Mucosa of gallbladder (tissue), 1 donor: ENCODE measurements at places on chromosomes 3 and 15. TPM values are rescaled to one million over a fixed set of nuclear protein-coding genes. Genes with fewer than 3 reads are reported as not detected.

GRCh38 chr3:44061961-44062360, 179.7 kb upstream of the TOPAZ1 start:
- DNase-seq, result no peak

DNA sequence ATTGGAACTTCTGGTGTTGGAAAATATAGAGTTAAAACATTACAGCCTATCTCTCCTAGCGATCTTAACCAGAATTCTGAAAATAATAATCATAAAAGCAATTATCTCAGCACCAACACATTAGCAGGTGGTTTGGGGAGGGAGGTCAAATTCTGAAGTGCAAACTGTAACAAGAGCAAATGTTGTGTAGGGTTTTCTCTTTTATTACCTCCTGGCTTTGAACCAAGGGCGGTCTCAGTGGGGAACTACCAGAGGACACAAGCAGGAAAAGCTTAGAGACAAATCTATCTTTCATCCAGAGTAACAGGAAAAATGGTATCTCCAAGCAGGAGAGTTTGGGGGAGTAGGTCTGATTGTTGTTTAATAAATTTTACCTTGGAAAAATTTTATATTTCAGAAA, 5.5 kb upstream of the ARRDC4 start:
- DNase-seq, result no peak

GRCh38 chr15:101136381-101137268, 115.2 kb downstream of the CHSY1 start:
- no peak for DNase-seq

GRCh38 chr3:9951126-9951525, 1.1 kb downstream of the PRRT3 start:
- no peak for DNase-seq

DNA sequence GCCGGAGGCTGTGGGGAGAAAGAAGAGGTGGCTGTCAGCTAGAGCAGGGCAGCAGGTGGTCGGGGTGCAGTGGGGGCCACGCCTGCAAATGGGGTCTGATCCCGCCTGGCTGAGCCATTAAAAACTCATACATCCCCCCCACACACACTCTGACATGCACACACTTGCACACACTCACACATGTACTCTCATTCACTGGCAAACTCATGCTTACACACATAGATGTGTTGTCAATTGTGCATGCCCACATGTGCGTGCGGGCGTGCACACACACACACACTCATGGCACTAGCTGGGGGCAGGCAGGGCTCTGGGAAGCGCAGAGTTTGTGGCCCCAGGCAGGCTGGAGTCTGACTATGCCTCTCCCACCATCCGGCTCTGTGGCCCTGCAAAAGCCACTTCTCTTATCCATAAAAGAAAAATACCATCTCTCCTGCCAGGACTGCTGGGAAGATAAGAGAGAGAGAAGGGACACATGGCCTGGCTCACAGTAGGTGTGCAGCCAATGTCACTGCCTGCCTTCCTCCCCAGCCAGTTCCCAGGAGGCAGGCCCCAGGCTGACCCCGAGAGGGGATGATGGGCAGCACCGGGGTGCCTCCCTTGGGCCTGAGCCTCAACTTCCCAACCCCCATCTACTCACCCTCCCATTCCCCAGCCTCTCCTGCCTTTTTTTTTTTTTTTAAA, 163.5 kb upstream of the LINGO1 start:
- no peak for DNase-seq

GRCh38 chr3:104069114-104069513, 1297.6 kb upstream of the ALCAM start:
- DNase-seq, result no peak

DNA sequence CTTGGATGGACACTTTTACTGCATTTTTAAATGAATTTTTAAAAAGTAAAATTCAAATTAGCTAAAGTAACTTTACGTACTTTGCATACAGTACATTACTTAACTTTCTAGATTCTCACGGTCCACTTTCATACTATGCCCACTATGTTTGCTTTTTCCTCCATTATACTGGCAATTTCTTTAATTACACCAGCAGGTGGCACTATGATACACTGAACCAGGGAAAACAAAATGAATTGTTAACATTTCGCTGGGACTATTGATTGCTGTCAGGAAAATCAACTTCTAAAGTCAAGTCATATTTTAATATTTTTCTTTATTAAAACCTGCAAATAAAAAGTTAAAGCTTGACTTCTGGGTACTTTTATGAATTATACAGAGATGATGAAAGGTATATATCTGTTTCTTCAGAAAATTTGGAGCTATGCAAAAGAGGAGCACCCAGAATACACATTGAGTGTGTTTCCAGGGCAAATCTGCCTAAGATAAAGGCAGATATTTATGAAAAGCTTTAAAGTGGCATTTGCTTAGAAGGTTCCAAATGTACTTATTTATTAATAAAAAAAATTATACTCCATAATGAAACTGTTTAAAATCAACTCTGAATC, 21.8 kb upstream of the POU1F1 start:
- no peak for DNase-seq

GRCh38 chr3:49359623-49360022, 1.5 kb upstream of the GPX1 start:
- DNase-seq, result no peak

DNA sequence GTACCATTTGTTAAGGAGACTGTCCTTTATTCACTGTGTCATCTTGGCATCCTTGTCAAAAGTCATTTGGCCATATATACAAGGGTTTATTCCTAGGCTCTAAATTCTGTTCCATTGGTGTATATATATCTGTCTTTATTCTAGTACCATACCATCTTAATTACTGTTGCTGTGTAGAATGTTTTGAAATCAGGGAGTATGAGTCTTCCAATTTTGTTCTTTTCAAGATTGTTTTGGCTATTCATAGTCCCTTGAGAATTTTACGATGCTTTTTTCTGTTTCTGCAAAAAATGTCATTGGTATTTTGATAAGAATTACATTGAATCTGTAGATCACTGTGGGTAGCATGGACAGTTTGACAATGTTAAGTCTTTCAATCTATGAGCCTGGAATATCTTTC, 28.7 kb downstream of the PFN2 start:
- no peak for DNase-seq

DNA sequence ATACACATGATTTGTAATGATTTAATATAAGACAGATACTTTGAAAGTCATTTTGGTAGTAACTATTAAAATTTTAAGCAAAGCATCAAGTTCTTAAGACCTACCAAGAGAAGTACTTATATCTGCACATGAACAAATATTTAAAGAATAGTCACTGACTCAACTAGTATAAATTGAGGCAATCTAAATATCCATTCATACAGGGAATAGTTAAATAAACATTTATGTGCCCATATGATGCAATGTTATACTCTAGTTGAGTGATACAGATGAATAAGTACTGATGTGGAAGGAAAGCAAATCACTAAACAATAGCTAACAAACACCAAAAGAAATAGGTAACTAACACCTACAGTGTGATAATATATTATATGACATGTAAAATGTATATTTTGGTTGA, 527.7 kb downstream of the EPHA3 start:
- DNase-seq, result no peak

DNA sequence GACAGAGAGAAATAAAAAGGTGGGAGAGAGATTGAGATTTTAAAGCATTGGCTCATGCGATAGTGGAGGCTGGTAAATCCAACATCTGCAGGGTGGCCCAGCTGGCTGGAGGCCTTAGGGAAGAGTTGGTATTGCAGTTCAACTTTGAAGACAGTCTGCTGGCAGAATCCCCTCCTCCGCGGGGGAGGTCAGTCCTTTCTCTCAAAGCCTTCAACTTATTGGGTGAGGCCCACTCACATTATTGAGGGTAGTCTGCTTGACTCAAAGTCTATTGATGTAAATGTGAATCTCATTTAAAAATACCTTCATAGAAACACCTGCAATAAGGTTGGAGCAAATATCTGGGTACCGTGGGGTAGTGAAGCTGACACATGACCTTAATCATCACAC, 31.8 kb upstream of the PROK2 start:
- no peak for DNase-seq

DNA sequence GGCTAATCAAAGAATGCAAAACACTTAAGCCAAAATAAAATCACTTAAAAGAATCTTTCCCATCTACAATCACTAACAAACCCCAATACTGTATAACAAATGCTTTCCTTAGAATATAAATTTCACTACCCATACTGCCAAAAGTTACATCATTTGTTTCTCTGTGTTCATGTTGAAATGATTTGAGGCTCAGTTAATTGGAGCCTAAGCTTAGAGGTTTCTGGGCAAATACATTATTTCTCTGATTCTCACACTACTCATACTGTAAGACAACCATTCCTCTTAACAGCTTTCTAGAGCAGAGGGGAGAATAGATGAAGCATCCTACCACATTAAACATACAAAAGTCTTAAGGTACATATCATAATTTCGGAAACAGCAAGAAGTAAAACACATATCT, 2.1 kb downstream of the RIOX2 start:
- no peak for DNase-seq

DNA sequence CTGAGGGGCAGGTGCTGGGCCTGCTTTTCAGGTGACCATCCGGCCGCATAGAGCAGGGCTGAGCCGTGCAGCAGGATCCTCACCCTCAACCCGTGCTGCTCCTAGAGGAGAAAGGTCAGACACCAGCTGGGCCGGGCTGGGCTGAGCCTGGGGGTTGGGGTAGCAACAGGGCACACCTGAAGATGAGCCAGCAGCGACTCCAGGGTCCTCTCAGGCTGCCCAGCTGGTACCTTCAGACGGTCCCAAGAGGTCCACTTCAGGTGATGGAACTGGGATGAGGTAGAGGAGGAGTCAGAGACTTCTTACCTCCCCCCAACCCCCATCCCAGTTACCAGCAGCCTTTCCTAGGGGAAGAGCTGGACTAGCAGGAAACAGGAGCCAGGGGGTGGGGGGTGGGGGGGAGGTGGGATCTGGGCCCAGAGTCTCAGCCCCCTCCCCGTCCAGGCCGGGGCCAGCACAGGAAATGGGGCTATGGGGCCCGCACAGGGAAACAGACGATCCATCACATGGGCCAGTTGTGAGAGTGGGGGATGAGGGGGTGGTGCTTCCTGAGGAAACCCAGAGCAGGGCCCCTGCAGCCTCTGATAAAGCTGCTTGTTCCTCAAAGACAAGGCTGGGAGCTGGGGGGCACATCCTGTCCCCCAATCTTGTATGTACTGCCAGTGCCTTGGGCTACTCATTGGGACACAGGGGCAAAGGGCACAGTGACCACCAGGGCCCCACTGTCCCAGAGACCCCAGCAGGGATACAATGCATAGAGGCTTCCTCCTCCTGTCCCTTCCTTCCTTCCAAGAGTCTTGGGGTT, 3.0 kb downstream of the INKA1 start:
- DNase-seq, result peak; percentile 42

DNA sequence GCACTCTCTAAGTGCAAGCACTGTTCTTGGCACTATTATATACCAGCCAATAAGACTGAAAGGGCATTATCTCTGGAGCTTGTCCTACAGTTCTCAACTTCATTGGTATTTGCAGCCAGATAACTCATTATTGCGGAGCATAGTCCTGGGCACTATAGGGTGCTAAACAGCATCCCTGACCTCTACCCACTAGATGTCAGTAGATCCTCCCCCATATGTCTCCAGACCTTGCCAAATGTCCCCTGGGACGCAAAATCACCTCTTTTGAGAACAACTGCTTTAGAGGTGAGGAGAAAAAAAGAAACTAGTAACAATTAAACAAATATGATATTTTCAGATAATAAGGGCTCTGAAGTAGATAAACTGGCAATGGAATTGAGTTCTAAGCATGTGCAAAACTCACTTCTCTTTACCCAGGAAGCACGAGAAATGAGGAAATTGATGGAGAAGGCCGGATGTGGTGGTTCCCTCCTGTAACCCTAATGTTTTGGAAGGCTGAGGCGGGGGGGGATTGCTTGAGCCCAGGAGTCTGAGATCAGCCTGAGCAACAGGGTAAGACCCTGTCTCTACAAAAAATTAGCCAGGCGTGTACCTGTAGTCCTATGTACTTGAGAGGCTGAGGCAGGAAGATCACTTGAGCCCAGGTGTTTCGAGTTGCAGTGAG, 61.4 kb downstream of the FRMD4B start:
- no peak for DNase-seq

GRCh38 chr15:31400222-31400927, 73.7 kb downstream of the KLF13 start:
- no peak for DNase-seq

- no peak for DNase-seq
Measured at GRCh38 chr3:102024270-102024904, 175.1 kb downstream of the NFKBIZ start.

GRCh38 chr3:183447206-183448001, 19.0 kb upstream of the MCF2L2 start:
- peak; percentile 89 for DNase-seq

- no peak for DNase-seq
Measured at GRCh38 chr15:79673416-79674123, 223.2 kb downstream of the MTHFS start.

DNA sequence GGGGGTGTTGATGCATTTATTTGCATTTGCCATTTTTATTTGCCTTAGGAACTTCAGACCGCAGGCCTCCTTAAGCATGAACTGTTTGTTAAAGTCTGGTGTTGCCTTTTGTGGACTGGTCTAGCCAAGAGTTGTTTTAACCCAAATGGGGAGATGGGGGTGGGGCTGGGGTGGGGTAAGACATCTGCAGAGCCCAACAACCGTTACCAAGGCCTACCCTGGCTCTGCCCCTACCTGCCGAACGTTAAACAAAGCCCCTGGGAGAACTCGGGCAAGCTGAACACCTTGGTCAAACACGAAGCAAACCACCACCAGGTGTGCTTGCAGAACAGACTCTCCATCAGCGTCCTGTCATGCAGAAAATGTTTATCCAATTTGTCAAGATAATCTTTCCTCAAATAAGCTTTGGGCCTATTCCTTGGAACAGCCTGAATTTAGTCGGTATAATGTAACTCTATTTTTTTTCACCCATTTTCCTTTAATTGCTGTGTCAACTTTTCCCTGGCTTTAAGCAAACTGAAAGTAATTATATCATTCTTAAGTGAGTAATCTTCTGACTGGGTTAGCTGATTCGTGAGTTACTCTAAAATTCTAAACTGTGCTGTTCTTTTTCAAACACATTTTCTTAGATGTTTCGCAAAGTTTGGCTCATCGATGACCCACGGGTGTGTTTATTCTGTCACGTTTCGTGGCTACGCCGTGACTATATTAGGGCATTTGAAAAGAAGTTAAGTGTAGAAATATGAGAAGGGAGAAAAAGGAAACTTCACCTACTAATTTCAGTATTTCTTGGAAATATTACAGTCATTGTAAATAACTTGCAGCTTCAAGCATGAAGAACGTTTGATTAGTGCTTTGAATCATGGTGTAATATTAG, 127.6 kb downstream of the SOX2 start:
- no peak for DNase-seq

DNA sequence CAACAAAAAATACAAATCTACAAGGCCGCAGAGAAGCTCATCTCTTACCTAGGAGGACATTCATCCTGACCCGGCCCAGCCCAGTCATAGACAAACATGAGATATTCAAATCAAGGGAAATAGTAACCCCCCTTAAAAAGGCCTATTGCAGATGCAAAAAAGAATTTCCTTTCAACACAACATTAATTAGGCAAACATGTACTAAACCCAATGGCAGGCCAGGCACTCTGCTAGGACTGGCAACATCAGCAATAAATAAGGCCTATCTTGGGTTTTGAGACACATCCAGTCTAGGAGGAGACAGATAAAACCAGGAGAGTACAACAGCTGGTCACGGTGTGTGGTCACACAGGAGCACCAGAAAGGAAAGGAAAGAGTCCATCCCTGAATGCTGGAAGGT, 61.4 kb downstream of the ADCY5 start:
- no peak for DNase-seq

The EIF2B5 gene
- 35.5 TPM for total RNA-seq

The DCUN1D1 gene
- total RNA-seq, result 45.8 TPM

The LYZL4 gene
- 0.32 TPM for total RNA-seq

The MFGE8 gene
- 111 TPM for total RNA-seq

The ATXN7 gene
- 33.0 TPM for total RNA-seq

The MCF2L2 gene
- total RNA-seq, result 1.8 TPM

The TM4SF1 gene
- 139 TPM for total RNA-seq

The ITIH1 gene
- 4.8 TPM for total RNA-seq

The IL17RE gene
- total RNA-seq, result 91.5 TPM

The RAD54L2 gene
- total RNA-seq, result 19.4 TPM
